ENCODE measurements at places on chromosomes 16 and 17. TPM values are rescaled to one million over a fixed set of nuclear protein-coding genes. Genes with fewer than 3 reads are reported as not detected.

The DUSP14 gene
- 75.2 TPM for total RNA-seq

The TMC7 gene
- 10.1 TPM for total RNA-seq

DNA sequence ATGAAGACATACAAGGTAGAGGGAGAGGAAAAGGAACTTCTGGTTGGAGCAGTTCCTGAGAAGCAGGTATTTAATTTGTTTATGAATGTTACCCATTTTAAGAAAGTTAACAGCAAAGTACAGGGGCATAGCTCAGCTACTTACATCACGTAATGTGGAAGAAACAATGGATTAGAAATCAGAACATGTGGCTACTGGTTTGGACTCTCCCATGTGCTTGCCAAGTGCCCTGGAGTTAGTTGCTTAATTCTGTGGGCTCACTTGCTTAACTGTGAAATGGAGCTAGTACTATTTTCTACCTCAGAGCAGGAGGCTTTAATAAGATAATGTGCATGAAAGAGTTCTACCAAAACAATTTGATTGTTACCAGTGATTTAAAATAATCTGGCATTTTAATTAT is 27.3 kb downstream of the RSPRY1 start:
- no peak for DNase-seq

DNA sequence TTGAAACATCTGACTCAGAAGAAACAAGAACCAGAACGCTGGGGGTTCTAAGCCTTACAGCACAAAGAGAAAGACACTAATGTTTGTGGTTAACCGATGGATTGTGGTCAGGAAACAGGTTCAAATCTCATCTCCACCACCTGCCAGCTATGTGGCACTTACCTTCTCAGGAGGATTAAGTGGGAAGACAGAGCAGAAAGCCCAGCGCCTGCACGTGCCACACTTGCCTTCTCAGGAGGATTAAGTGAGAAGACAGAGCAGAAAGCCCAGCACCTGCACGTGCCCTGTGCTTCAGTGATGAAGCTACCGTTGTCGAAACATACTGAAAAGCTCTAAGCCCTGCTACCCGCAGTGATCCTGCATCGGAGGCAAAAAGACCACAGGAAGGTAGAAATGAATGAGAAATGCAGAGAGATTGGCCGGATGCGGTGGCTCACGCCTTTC is 90.6 kb downstream of the NXN start:
- DNase-seq: no peak

DNA sequence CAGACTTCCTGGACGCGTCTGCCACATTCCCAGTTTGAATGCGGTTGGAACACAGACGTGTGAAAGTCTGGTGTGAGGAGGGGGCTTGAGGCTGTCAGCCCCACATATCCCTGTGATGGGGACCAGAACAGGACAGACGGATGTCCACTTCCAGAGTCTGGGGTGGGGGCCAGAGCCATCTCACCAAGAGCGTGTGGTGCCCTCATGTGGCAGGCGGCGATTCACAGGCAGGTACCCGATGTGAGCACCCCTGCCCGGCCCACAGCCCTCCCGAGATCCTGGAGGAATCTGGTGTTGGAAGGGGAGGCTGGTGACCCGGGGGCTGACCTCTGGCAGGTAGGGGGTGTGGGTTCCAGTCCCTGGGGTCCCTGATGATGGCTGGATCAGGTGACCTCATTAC is 51.5 kb downstream of the ENGASE start:
- DNase-seq: peak; percentile 40

DNA sequence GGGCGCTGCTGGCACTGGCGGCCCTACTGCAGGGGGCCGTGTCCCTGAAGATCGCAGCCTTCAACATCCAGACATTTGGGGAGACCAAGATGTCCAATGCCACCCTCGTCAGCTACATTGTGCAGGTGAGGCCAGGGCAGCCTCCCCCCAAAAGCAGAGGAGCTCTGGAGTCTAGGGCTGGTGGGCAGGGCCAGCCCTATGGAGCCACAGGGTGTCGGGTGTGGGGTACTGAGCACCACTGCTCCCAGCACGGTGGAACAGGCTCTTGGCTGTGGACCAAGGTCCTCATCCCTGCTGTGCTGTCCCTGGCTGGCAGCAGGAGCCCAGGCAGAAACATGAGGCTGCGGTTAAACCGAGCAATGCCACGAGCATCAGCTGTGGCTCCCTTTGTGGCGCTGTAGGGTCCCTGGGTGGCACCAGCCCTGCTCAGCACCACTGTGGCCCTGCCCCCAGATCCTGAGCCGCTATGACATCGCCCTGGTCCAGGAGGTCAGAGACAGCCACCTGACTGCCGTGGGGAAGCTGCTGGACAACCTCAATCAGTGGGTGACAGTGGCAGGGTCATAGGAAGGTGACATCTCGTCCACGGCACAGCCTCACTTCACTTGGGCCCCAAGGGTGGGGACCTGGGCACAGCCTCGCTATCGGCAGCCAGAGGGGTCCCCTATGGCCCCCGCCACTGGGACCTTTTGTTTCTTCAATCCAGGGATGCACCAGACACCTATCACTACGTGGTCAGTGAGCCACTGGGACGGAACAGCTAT is 1.1 kb downstream of the DNASE1 start:
- no peak for DNase-seq

DNA sequence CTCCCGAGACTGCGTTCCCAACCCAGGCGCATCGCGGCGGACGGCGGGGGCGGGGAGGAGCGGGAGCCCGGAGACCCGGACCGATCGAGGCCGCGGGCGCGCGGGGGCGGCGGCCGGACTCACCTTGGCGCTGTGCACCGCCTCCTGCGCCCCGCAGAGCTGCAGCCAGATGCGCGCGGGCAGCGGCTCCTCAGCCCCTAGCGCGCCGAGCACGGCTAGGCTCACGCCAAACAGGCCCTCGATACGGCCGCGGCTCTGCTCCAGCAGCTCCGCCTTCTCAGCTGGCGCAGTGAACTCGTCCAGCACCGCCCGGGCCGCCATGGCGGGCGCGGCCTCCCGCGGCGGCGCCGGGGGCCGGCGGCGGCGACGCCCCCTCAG is 339 bp downstream of the N4BP1 start:
- DNase-seq: no peak

- peak; percentile 45 for DNase-seq
Observed at GRCh38 chr17:50952013-50952412, 85.9 kb upstream of the TOB1 start.

DNA sequence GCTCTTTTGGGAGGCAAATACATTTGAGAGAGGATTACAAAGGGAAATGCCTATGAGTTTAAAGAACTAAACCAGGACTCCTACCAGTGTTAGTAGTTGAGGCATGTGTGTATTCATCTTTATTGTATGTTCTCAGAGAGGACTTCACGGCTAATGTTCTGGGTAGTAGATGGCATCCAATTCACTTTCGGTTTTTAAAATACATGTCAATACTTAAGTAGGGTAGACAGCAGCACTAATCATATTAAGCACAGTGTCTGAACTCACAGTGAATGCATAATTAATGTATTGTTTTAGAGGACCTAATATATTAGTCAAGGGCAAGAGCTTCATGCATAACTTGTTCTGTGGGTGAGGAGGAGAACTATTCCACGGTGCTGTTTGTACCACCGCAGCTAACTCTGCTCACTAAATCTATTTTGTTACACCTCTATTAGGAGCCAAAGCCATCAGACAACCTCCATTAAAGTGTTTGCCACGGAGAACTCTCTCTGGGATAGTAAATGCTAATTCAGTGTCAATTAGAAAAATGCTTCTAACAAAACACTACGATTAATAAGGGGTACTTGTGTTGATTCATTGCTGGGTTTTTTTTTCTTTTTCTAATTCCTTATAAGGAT is 56.3 kb downstream of the COX10 start:
- DNase-seq: no peak
